ENCODE measurements at places on chromosomes 12 and 14.
A peak's percentile ranks its signal among the peaks of the same experiment; 100 is the strongest.

DNA sequence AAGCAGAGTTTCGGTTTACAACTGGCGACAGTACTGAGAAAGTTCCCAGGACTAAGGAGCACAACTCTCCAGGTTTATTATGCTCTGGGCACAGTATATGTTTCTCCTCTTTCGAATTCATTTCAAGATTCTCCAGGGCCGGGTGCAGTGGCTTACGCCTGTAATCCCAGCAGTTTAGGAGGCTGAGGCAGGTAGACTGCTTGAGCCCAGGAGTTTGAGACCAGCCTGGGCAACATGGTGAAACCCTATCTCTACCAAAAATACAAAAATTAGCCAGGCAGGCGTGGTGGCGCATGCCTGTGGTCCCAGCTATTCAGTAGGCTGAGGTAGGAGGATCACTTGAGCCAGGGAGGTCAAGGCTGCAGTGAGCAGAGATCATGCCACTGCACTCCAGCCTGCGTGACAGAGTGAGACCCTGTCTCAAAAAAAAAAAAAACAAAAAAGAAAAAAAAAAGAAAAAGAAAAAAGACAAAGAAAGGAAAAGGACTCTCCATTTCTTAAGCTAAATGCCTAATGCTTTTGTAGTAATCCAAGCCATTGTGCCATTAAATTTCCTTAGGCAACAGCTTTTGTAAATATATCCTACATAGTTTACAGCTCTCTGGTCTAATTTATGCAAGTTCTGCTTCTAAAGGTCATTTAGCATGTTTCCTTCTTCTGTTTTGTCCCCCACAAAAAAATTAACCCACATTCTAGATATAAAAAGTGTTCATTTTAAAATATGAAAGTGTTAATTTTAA lies 34.8 kb downstream of the ATL1 start:
- DNase-seq = no peak

- DNase-seq = no peak
Measured at GRCh38 chr14:71658261-71658860, 273.9 kb upstream of the RGS6 start.

- no peak for DNase-seq
Measured at GRCh38 chr12:23906329-23906728, 43.1 kb downstream of the SOX5 start.

GRCh38 chr14:71734076-71734475 lies 198.2 kb upstream of the RGS6 start:
- DNase-seq = no peak

DNA sequence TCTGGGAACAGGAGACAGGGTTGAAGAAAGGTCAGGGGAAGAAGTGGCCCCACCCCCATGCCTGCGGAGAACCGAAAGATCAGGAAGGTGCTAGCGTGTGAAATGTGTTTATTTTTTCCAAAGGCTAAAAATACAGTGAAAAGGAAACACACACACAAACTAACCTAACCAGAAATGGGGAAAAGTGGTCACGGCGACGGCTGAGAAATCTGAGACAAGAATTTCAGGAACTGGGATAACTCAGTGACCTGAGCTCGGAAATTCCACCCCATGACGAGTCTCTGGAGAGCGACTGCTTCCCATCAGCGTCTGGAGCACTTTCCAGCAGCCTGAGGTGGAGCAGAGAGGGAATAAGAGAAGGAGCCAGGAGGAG lies 16.6 kb upstream of the RND1 start:
- DNase-seq = peak; percentile 60

DNA sequence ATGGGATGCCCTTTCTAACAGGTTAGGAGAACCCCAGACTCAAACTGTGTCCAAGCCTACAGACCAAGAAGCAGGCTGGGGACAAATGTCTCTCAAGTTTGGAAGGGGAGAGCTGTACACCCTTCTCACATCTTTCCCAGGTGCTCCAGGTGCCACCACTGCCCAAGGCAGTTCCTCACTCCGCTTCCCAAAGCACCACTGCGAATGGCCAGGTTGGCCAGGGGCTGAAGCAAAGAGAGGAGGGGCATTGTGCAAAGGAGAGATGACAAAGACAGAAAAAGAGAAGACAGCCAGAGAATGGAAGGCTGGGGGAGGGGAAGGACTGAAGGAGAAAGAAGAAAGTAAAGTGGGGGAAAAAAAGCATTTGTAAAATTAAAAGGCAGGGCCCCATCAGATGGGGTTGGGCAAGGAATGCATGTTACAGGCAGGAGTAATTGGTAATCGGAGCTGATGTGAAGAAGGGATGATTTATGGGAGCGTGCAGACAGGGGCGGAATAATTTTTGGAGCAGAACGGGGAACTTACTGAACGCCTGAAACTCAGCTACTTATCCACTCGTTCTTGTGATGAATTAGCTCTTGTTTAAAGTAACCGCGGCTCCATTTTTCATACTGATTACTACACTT lies 165.8 kb downstream of the ESRRB start:
- DNase-seq = no peak

DNA sequence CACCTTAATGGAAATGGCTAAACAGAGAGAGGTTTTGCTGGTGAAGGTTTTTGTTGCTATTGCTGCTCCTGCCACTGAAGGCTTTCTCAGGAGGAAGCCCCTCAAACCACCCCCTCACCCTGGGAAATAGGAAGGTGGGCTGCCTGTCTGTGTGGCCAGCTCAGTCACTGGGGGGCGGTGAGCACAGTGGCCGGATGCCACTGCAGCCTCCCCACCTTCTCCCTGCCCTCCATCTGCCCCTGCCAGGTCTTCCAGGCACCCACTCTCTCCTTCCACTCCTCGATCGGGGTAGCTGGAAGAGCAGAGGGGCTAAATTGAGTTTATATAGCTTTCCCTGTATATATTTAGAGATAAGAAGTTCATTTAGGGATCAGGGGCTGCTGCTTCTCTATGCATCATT lies 80.8 kb downstream of the PAPOLA start:
- no peak for DNase-seq

- no peak for DNase-seq
Measured at GRCh38 chr14:42353315-42353714, 746.6 kb downstream of the LRFN5 start.

DNA sequence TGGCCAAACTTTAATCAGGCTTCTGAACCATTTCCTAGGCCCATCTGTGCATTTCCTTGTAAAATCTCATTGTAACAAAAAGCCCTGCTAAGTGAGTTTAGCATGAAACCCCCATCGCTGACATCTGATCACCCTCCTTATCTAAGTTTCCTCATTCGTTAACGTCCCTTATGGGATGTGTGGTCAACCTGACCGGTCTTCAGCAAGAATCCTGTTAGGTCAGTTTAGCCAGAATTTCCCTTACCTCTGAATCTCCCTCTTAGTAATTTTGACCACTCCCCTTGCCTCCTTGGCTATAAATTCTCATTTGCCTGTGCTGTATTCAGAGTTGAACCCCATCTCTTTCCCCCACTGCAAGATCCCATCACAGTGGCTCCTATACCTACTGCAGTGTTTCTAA lies 239.3 kb downstream of the RMST start:
- DNase-seq = no peak

GRCh38 chr12:15846887-15847286 lies 35.3 kb upstream of the STRAP start:
- no peak for DNase-seq

- no peak for DNase-seq
Measured at GRCh38 chr14:55589171-55589570, 9.2 kb downstream of the KTN1 start.

GRCh38 chr12:109115758-109116610 lies at the start of gene ACACB:
ACACB (plus strand) TSS chr12:109116587; CDS start chr12:109139406, 22,819 bp downstream.
- no peak for DNase-seq

DNA sequence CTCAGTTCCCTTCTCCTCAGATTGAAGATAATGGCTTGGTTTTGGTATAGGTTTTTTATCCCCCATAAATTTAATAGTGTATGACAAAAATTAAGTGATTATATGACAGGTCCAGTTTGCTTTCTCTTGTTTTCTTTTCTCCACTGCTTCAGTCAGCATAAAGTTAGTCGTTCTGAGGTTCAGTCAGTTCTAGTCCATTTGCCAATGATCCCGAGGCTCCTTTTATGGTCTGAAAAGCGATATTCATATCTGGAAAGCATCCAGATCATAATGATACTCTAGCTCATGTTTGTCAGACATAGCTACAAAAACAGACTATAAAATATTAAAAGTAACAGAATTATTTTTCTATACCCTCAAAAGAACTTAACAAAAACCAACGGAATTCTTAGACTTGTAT lies 67.1 kb upstream of the SLC38A4 start:
- no peak for DNase-seq

- no peak for DNase-seq
Measured at GRCh38 chr14:61050417-61050816, 69.4 kb downstream of the SLC38A6 start.

DNA sequence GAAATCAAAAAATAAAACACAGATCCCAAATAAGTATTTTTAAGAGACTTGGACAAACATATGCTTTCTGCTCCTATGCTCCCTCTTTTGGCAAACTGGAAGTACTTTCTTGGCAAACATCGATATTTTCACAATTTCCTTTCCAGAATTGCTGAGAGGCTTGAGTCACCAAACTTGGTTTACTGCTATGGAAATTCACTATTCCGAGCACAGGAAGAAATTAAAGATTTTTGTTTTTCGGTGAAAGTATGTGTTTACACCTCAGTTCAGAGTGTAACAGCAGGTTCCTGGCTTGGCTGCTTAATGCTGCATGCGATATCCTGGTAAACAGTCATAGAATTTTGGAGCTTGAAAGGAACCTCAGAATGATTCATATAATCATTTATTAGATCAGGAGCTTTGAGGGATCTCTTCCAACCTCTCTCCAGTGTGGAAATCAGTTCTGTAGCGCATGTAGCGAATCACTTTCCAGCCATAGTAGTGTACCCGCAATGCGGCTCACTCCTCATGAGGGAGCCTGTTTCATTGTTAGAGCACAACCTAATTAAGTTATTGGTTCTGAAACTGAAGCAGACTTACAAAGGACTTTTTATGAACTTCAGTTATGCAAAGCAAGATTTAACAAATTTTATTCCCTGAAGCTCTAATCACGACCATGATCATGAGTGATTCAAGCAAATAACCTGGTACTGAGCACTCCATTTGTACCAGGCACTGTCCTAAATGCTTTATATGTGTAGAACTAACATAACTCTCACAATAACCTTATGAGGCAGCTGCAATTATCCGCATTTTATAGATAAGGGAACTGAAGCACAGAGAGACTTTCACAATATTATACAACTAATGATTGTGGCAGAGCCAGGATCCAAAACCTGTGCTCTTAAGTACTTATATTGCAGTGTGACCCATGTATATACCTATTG lies 56.4 kb upstream of the ATP2A2 start:
- DNase-seq = no peak

DNA sequence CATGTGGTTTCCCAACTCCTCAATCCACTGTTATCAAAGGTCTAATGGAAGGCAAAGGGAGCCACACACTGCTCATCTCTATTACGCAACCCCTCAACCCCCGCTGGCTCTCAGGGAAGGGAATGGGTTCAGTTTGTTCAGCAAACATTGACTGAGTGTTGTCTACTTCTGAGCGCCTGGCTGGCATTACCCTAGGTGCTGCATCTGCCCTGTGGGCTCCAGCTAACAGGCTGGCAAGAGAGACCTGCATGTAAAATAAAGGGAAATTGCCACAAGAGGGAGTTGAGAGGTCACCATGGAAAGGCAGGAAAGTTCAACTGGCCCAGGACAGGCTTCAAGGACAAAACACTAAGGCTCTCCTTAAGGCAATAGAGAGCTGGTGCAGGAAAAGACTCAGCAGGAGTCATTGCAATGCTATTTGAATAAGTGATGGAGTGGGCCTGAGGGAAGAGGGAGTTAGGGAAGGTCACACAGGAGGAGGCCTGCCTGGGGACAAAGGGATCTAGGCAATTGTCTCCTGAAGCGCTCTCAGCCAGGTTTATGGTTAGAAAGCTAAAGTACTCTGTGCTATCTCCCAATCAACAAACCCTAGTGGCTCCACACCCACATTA lies 5.5 kb upstream of the ZNF740 start:
- DNase-seq = peak; percentile 63

- no peak for DNase-seq
Measured at GRCh38 chr12:131564845-131565244, 146.0 kb upstream of the SFSWAP start.

DNA sequence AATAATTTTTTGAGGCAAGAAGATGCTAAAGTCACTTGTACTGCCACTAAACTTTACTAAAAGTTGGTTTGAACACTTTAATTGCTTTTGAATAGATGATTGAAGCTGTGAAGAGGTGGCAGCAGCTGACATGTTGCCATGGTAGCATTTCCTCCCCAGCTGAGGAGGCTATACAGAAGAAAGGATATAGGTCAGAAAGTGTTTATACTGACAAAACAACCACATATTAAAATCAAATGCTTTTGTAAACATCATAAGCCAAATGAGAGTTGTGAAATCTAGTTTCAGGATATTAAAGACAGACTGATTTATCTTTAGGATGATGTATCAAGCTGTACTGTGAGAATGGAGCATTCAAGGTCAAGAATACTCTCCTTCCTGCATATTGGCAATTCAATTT lies 41.7 kb downstream of the TSPAN19 start:
- no peak for DNase-seq

DNA sequence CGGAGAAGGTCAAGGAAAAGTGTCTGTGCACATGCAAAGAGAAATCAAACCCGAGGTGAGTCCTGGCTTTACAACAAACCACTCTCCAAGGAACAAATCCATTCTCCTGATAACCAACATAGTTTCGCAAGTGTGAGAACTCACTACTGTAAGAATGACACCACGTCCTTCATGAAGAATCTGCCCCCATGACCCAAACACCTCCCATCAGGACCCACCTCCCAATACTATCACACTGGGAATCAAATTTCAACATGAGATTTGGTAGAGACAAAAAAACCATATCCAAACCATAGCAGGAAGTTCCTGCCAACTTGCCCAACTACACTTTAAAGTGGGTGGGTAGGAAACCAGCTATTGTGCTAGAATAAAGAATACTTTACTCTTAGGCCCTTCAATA lies 2.4 kb upstream of the ERC1 start:
- DNase-seq = no peak

DNA sequence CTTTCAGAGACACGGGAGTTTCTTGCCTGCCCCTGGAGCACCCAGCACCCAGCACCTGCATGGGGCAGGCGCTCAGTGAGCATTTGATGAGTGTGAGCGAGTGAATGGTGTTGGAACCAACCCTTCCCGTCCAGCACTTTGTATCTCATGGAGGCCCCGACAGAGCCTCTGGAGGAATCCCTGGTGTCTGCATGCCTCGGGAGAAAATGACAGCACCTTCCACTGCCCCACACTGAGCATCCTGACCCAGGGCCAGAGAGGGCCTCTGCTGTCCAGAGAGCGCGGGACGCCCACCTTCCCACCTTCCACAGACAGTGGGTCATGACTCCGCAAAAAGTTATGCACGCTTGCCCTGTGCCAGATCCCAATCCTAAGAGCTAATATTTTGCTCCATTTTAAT lies 103.0 kb upstream of the BCL11B start:
- no peak for DNase-seq

DNA sequence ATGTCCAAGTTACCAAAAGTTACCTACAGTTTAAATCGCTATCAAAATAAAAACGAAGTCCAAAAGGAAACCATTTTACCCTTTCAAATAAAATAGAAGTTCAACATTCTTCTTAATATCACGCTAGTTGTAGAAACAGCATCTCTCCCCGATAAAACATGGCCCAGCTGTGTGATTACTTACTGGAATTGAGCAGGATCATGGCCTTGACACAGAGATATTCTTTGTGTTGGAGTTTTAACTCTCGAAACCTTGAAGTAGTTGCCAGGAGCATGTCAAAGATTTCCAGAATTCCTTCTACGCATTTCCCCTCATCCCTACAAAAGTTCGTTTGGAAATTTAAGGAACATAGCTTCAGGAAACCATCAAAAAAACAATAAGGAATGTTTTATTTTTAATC lies 44.8 kb downstream of the ESR2 start:
- no peak for DNase-seq

GRCh38 chr14:85616386-85616885 lies 86.5 kb downstream of the FLRT2 start:
- no peak for DNase-seq

- DNase-seq = no peak
Measured at GRCh38 chr14:42541535-42542001, 934.9 kb downstream of the LRFN5 start.
